ENCODE measurements at places on chromosomes 1 and 21. TPM values are rescaled to one million over a fixed set of nuclear protein-coding genes. Genes with fewer than 3 reads are reported as not detected.
A peak's percentile ranks its signal among the peaks of the same experiment; 100 is the strongest.

The TNFRSF4 gene
- total RNA-seq, result 2.0 TPM

The MYBPH gene
- total RNA-seq, result not detected

DNA sequence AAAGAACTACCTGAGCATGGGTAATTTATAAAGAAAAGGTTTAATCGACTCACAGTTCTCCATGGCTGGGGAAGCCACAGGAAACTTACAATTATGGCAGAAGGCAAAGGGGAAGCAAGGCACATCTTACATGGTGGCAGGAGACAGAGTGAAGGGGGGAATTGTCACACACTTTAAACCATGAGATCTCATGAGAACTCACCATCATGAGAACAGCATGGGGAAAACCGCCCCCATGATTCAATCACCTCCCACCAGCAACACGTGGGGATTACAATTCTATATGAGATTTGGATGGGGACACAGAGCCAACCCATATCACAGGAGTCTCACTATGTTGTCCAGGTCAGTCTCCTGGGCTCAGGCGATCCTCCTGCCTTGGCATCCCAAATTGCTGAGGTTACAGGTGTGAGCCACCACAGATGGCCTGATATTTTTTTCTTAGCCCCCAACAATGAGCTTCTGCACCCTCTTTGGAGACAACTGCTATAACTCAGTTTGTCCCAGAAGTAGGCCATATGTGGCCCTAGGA, 22.5 kb upstream of the MORC3 start:
- no peak for DNase-seq

GRCh38 chr1:113998361-113998760, 19.1 kb downstream of the OLFML3 start:
- DNase-seq, result no peak

GRCh38 chr21:41612674-41613532, 104.9 kb upstream of the TMPRSS2 start:
- peak; percentile 95 for DNase-seq

DNA sequence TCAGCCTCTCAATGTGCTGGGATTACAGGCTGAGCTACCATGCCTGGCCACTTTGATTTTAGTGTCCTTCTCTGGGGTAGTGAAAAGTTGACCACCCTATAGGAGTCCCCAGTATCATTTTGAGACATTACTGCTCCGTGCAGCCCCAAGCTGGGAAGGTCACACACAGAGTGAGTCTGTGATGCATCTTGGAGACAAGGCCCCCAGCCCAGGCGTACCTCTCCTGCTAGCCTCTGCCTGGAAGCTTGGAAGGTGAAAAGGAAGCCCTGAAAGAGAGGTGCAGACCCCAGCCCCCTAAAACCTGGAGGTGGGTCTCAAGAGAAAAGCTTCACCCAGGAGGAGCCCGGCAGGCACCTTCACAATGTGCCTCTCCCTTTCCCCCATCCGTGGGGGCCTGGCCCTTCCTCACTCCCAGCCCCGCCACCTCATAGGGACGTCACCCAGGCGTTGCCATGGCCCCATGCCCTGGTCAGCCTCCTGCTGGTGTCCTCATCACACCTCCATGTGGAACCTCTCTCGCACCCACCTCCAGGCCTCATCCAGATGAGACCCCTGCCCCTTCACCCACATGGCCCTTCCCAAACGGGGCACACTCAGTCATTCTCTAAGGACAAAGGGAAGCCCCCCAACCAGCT, 5.6 kb upstream of the ARF1 start:
- DNase-seq, result peak; percentile 76

The ROR1 gene
- total RNA-seq, result 19.3 TPM

The EXO1 gene
- 0.29 TPM for total RNA-seq

GRCh38 chr1:22452481-22452957, 868 bp downstream of the ZBTB40 start:
- no peak for DNase-seq

DNA sequence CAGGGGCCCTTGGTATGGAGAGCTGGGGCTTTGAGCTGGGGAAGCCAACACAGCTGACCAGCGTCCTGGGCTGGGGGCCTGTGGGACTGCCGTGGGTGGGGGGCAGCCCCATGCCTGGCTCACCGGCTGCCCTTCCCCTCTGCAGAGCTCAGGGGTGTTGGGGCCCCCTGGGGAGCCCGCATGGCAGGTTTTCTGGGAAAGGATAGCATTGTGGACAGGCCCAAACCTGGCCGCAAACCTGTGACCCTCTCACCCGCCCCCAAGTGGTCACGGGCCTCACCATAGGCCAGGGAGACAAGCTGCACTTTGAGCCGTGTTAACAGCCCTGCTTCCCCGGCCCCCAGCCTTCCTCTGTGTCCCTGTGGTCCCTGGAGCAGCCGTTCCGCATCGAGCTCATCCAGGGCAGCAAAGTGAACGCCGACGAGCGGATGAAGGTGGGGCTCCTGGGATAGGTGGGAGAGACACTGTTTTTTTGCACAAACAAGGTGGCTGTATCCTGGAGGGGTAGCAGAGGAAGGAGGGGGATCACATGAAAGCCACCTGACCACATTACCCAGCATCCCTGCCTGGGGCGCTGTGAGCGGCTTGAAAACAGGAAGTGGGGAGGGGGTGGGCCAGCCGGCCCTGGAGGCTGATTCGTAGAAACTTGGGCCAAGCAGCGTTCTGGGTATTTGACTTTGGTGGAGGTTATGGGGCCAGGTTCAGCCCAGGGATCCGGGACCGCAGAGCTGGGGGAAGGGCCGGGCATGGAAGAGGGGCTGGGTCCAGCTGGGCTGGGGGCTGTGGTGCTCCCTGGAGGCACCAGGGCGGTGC, 65.9 kb downstream of the PIK3CD start:
- peak; percentile 90 for DNase-seq

- DNase-seq, result no peak
Observed at GRCh38 chr1:154384650-154385489, 20.3 kb upstream of the IL6R start.

DNA sequence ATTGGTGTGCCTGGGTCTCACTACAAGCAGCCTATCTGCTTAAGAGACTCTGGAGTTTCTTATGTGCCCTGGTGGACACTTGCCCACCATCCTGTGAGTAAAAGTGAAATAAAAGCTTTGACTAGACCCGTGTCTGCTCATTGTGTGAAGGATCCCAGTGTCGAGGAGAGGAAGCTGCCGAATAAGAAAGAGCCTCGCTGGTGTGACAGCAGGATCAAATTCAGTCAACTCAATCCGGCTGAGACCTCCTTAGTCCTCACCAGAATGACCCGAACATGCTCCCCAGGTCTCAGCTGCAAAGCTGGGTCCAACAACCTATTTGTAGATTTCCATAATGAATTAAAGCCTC, 14.8 kb downstream of the CD2 start:
- no peak for DNase-seq

The GBP7 gene
- total RNA-seq, result not detected

DNA sequence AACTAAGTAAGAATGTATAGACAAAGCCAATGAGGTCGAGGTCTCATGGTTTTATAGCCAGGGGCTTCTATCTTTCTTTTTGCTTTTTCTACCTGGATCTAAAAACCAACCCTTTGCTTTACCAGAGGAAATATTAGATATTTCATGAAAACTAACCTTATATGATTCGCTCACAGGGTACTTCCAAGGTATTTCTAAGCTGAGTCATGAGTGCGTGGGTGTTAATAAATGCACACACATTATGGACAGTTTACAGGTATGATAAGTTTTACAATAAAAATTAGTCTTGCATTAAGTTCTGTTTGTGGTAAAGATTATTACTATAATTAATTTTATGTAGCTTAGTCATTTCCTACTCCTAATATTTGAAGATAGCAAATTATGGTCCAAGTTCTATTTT, 217.2 kb downstream of the CHRM3 start:
- DNase-seq, result no peak

GRCh38 chr1:186681121-186681520, 898 bp upstream of the PTGS2 start:
- DNase-seq, result no peak

The CDC7 gene
- total RNA-seq, result 1.8 TPM

- DNase-seq, result no peak
Observed at GRCh38 chr1:34263406-34263805, 86.7 kb downstream of the C1orf94 start.

GRCh38 chr1:84289169-84289785, 12.2 kb upstream of the SAMD13 start:
- DNase-seq, result no peak

The MMEL1 gene
- 0.57 TPM for total RNA-seq

DNA sequence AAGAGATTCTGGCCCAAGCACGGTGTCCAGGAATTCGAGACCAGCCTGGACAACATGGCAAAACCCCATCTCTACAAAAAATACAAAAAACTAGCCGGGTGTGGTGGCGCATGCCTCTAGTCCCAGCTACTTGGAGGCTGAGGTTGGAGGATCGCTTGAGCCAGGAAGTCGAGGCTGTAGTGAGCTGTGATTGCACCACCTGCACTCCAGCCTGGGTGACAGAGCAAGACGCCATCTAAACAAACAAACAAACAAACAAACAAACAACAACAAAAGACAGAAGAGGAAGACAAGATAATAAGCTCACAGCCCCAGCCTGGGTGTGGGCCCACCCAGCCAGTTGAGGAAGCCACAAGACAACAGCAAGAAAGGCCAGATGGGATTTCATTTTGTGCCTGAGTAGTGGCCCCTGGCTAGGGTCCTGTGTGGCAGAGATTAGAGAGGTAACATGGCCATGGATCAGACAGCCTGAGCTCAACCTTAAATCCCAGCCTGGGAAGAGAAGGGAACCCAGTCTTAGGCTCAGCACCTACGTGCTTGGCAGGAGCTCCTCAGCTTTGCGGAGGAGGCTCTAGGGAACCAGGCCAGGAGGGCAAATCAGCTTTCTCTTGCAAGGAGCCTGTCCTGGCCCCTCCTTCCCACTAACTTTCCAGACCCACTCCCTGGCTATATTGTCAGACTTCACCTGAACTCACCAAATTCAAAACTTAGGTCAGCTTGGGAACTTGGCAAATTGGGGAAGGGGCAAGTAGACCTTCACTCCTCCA, 4.9 kb upstream of the BEST4 start:
- peak; percentile 46 for DNase-seq

DNA sequence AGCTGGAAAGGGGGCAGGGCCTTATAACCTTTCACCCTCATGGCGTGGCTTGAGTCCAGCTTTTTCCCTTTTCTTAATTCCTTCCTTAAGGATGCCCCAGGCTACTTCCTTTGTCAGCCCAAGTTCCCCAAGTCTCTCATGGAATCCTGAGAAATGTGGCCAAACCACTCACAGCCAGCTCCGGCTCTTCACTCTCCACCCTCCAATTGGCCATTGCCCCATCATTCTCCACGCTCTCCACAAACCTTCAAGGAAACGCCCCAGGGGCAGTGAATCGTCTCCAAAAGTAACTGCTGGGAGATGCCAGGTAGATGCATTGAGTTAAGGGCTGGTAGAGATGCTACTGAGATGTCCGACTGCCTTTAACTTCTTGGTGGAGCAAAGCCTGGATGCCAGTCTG, 113.5 kb upstream of the CD34 start:
- peak; percentile 30 for DNase-seq

The BRDT gene
- total RNA-seq, result not detected

DNA sequence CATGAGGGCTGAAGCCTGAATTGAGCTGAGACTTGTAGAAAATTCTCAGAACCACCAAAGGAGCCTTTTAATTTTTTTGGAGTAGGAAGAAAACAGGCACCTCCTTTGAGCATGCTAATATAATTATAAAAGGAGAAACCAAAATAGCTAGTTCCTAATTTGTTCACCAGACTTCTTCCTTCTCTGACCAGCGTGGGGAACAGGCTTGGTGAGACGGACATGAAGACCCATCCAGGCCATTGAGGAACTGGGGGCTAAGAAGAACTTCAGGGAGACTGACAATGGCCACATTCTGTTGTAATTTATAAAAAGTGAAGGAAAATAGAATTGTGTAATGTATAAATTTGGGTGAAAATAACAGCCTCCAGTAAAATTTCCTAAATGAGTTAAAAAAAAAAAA, 62.6 kb downstream of the MAN1C1 start:
- DNase-seq, result no peak

- DNase-seq, result no peak
Observed at GRCh38 chr1:149936992-149937705, 470 bp upstream of the MTMR11 start.

- no peak for DNase-seq
Observed at GRCh38 chr1:32503153-32503552, 36.1 kb upstream of the ZBTB8A start.

DNA sequence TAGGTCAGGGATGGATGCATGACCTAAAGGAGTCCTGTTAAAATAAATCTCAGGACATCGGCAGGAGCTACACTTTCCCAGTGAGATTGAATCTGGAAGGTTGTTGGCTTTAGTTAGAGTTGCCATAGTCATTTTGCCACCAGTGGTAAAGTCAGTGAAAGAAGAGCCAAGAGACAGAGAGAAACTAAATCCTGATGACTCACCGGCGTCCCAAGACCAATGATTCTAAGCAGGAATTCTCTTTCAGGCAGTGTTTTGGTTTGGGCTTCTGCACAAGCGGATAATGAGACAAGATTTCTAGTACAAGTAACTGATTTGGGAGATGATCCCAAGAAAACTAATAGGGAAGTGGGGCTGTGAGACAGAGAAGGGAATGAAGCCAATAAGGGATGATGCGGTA, 88.8 kb upstream of the ETS2 start:
- DNase-seq, result no peak

GRCh38 chr1:206516728-206516990, 9.3 kb downstream of the RASSF5 start:
- no peak for DNase-seq

GRCh38 chr1:234871710-234872271, 256.8 kb downstream of the TOMM20 start:
- DNase-seq, result no peak

The SPRR5 gene
- total RNA-seq, result not detected

DNA sequence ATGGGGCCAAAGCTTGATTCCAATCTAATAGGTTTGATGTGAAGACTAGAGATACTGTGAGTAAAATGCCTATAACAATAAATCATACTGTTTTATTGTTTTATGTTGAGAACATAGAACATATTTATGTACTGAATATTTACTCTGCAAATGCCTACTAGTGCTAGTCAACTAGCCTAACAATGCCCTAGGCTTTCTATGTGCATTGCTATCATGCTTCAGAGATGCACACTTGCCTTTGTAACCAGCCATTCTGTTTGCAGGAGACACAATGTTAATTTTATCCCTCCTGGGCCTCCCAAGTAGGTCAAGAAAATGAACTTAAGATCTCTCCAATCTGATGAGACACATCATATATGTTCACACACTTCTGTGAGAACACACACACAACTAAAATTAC, 530.8 kb upstream of the BEND5 start:
- no peak for DNase-seq

GRCh38 chr1:1758059-1758621, 20.1 kb downstream of the NADK start:
- DNase-seq, result peak; percentile 80

The DISP1 gene
- 8.8 TPM for total RNA-seq

- no peak for DNase-seq
Observed at GRCh38 chr21:35510957-35511695, 462.0 kb upstream of the RUNX1 start.

GRCh38 chr1:5834477-5835178, 157.6 kb downstream of the NPHP4 start:
- DNase-seq, result no peak

DNA sequence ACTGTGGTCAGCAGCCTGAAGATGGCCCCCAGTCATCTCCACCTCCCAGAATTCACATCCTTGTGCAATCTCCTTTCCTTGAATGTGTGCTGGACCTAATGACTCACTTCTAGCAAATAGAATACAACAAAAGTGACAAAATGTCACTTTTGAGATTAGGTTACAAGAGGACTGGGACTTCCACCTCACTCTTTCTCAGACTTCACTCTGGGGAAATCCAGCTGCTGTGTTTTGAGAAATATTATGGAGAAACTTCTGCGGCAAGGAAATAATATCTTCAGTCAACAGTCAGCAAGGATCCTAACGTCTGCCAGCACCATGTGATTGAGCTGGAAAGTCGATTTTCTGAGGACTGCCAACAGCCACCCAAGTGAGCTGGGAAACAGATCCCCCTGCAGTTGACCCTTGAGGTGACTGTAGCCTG, 70.5 kb upstream of the GADD45A start:
- DNase-seq, result no peak
